ENCODE measurements at places on chromosomes 1 and 21.

- DNase-seq: no peak
Measured at GRCh38 chr1:77781683-77782082, 2.2 kb downstream of the MIGA1 start.

GRCh38 chr1:39827201-39827600 is 38.5 kb upstream of the BMP8B start:
- DNase-seq: no peak

GRCh38 chr1:33425900-33426299 is 5.0 kb downstream of the PHC2 start:
- no peak for DNase-seq

DNA sequence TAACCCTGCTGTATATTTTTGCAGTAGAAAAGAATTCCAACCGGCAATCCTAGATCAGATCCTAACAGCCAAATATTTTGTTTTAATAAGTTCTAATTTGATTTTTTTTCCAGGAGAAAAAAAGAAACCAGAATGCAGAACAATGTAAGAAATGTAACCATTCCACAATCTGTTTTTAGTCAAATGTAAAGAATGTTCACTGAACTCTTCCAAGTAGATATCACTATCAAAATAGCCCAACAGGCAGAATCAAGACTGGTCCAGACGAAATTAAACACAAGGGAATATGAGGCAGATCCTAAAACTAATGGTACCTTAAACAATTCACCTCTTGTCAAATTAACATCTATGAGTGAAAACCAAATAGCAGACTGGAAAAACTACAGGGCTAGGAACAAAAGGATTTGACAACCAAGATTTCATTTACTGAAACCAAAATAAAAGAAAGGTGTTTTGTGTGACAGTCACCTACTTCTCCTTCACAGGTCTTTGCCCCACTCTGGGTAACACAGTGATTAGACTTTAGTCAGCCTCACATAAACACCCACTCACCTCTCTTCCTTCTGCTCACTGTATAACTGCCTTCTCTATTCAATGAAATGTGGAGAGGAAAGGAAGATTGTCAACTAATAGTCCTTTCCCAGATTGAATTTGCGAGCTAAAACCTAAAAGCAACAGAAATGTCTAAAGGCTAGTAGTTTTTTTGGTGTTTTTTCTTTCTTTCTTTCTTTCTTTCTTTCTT is 137.9 kb downstream of the FAF1 start:
- DNase-seq: no peak

DNA sequence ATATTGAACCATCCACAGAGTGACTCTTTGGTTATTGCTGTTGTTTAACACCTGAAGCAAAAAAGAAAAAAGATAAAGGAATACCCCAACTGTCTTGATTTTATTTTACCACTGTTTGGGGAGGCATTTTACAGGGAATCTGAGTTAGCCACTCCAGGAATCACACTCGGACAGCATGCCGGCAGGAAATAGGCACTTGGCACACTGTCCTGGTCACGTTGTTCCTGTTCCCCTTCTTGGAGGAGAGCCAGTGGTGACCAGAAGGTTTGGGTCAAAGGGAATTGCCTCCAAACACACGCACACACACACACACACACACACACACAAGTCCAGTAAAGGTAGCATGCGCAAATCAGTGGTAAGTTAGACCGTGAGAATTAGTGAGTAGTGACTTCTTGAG is 13.8 kb downstream of the RGS4 start:
- DNase-seq: no peak

- DNase-seq: no peak
Measured at GRCh38 chr1:31564606-31564989, 11.7 kb upstream of the TINAGL1 start.

- DNase-seq: no peak
Measured at GRCh38 chr1:95650631-95651030, 416.6 kb downstream of the RWDD3 start.

DNA sequence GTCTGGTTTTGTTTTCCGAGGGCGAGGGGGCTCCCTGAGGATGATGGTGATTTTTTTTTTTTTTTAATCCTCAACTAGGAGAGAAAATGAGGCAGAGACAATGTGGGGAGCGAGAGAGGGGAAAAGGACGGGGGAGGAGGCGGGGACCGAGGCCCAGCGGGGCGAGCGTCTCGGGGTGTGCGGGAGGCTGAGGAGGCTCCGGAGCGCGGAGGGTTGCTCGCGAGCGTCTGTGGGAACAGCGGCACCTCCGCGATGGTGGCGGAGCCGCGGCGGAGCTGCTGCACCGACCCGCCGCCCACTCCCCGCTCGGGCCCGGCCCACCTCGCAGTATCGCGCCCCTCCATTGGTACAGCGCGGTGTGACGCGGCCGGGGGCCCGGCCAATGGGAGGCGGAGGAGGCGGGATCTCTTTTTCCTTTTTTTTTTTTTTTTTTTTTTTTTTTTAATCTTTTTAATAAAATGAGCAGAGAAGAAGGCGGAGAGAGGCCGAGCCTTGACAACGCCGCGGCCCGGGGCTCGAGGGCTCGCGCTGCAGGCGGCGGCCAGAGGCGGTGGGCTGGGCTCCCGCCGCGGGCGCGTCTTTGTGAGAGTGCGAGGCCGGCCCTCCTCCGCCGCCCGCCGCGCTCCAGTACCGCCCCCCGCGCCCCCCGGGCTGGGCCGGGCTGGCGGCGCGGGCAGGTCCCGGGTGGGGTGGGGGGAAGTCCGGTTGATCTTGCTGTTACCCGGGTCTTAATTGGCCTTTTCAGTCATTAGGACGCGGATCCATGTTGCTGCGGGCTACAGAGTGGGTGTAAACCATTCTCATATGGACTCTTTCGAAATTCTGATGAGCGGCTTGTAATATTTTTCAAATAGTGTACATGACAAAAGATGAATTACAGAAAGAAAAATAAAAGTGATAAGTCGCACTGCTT is at the start of gene RERE:
TSS of gene RERE (minus strand) at position 229 of the 913 bp plus-strand sequence.
- peak; percentile 99 for DNase-seq
